Common myeloid progenitor, CD34-positive (primary cell): ENCODE measurements at places on chromosomes 1 and 21.

GRCh38 chr21:33443194-33443593 is 36.6 kb downstream of the TMEM50B start:
- no peak for DNase-seq

GRCh38 chr21:34807146-34807880 is 138.5 kb downstream of the CLIC6 start:
- DNase-seq, result no peak

DNA sequence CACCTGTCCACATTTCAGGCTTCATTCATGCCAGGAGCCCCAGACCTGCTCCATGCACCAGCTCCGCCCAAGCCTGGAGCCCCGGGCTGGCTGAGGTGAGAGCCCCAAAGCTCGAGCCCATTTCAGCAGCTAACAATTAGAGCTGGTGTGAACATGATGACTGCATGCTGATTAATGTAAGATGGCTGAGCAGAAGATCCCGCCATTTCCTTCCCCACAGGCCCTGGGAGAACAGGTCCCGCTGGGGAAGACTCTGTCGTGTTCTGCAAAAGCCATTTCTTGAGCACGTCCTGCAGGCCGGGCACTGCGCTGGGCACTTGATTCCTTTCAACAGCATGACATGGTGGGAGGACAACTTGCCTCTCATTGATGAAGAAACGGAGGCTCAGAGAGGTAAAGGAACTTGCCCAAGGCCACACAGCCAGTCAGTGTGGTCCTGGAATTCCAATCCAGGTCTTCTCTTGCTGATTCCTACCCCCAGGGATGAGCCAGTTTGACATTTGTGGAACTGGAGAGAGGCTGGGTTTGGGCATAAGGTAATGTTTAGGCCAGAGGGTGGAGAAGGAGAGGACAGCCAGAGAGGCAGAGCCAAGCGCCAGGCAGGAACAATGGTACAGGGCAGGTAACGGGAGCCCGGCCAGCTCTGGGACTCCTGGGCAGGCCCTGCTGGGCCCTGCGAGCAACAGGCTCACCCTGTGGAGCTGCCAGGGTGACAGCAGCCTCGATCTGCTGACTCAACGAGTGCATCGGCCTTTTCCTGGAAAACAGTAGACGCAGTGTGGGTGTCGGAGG is 28.1 kb upstream of the EPHA2 start:
- DNase-seq, result no peak

- DNase-seq, result peak; percentile 59
Measured at GRCh38 chr1:175146529-175147213, 45.9 kb downstream of the KIAA0040 start.

GRCh38 chr1:223179786-223180185 is 36.7 kb upstream of the TLR5 start:
- DNase-seq, result no peak

GRCh38 chr1:63662841-63663240 is 69.6 kb downstream of the PGM1 start:
- DNase-seq, result no peak

DNA sequence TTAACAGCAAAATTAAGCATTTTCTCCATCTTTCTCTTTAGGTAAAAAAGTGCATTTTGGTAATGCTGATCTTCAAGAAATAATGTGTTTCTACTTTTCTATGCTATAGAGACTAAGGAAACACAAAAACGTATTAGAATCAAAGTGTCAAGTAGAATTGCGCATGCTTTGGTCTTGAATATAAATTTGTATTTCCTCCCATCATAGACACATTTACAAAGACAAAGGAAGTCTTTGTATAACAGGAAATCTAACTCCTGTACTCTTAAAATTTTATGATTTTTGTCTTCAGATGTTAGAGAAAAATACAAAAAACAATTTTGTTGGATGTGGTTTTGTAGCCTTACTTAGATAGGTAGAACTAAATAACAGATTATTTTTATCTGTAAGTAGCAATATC is 1299.4 kb downstream of the NCAM2 start:
- no peak for DNase-seq

DNA sequence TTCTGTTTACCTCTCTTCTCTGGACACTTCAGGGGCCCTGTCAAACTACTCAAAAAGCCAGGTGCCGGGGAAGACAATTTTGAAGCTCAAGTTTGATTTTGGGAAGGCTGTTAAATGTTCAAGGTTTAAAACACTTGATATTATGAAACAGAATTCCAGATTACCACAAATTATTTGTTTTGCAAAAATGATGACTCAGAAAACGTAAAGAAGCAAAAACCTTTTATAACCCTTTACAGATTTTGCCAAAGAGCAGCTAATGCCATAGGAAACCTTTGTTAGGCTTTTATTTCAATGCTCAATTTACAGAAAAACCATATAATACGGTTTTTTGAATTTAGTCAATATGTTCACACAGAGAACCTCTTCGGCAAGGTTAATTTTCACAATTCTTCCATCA is 593.4 kb upstream of the ZP4 start:
- no peak for DNase-seq

DNA sequence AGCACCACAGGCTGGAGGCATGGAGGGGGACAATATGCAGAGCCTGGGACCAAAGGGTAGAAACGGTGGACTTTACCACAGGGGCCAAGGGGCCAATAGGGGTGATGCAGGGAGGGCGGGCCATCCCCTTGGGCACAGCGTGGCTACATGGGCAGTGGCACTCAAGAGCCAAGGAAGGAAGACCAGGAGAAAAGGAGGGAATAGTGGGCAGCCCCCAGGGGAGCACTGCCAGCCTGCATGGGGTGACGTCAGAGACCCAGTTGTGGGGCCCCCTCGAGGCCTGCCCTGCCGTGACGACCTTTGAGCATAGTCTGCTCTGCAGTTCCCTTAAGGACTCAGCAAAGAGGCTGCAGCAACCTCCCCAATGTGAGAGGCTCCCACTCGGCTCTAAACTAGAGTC is 95.5 kb upstream of the TMPRSS2 start:
- DNase-seq, result no peak

DNA sequence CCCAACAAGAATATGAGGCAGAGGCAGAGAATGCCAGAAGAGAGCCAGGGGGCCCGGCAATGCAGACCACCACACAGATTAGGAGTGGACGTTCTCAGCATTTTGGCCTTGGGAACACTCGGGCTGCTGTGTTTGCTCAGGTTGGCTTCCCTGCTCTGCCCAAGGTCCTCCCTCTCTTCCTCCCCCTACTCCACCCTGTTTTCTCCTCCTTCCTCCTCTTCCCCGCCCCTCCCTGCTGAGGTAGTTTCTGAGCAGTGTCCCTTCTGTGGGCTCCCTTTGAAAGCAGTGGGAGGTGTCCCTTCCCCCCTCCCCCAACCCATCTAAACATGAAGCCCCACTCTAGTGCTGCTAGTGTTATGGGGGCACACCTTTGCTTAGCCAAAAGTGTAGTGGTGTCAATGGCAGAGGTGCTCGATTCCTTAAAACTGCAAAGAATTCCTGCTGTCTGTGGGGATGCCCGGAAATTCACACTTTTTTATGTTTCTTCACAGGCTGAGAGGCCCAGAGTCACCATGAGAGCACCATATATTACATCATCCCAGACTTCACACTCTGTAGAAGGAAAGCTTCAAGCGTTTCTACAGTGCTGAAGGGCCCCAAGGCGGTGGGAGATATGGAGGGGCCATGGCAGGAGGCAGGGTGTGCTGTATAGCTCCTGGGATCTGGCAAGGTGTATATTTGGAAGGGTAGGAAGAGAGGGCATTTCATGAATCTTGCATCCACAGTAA is at the start of gene HHIPL2:
Gene HHIPL2 (minus strand): TSS at position 161 of the 728 bp plus-strand sequence. CDS start 60 bp downstream, at position 101.
- no peak for DNase-seq

DNA sequence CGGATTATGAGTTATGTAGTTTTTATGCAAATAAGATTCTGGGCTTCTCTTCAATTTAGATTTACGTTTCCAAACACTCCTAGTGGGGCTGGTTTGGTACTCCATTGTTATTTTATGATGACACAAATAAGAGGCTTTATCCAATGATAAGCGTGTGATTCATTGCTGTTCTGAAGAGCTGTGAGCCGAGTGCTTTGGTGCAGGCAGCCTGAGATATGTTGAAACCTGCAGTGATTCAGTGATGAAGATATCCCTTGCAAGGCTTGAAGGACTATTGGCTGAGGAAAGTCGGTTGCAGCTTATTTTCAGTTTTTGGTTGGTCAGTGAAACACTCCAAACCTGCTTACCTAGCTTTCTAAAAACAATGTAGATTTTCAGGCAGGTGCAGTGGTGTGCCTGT is 112.2 kb downstream of the RYR2 start:
- no peak for DNase-seq

GRCh38 chr1:24111996-24112779 is at the start of gene MYOM3:
MYOM3 (minus strand) TSS chr1:24112135; CDS start chr1:24108636, 3,499 bp downstream.
- DNase-seq, result peak; percentile 87

- DNase-seq, result no peak
Measured at GRCh38 chr1:21068937-21069336, 107.8 kb downstream of the EIF4G3 start.

DNA sequence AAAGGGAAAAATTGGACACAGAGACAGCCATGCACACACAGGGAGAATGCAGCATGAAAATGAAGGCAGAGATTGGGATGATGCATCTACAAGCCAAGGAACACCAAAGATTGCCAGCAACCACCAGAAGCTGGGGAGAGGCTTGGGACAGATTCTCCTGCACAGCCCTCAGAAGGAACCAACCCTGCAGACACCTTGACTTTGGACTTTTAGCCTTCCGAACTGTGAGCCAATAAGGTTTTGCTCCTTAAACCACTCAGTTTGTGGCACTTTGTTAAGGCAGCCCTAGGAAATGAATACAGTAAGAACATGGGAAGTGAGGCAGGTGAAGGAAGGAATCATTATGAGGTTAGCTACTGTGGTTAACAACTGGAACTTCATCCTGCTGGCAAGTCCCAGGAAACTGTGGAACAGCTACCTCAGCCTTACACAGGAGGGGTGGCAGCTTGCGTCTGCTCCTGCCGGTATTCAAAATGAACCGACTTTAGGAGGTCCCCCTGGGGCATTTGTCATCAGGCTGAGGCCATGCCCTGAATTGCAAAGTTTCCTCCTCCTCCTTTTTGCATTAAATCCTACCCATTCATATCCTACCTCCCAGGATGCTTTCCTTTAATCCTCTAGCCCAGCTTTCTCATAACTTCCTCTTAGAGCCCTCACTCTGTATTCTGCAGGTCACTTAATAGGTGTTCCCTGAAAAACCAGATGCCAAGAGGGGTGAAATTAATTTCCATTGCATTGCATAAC is 15.4 kb downstream of the CD247 start:
- DNase-seq, result no peak

DNA sequence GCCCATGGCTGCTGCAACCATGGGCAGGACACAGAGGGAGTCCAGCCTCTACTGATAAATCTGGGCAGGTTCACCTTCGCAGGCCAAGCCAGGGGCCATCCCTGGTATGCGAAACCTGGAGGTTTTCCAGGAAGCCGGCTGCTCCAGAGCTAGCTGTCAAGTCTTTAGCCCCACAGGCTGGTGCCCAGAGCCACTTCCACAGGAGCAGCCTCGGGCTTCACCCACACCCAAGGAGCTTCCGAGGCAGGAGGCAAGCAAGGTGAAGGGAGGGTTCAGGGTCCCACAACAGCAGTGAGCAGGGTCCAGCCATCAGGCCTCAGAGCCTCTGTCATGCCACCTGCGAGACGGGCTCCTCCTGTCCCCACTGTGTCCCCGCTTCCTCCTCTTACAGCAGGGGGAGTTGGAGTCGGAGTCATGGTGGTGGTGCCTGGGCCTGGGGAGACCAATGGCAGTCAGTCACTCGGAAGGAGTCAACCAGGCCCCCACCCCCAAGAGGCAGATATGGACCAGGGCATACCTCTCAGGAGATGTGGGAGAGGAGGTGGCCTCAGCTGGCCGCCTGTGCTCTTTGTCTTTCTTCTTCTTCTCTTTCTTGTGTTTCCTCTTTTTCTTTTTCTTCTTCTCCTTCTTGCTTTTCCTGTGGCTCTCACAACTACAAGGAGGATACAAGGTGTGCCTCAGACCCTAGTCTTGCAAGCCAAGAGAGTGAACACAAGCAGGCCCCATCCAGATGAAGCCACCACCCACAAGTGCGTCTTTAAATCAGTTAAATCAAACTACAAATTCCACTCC is 2.1 kb downstream of the C1orf35 start:
- DNase-seq, result no peak
